Activated naive CD4-positive, alpha-beta T cell treated with Interleukin-2 at 50 U/mL for 16 hours (primary cell): ENCODE measurements at places on chromosomes 2 and 18.

GRCh38 chr2:71716697-71717624, 263.6 kb downstream of the DYSF start:
- DNase-seq: no peak

GRCh38 chr18:48122376-48122775, 191.9 kb upstream of the SMAD2 start:
- DNase-seq: no peak

DNA sequence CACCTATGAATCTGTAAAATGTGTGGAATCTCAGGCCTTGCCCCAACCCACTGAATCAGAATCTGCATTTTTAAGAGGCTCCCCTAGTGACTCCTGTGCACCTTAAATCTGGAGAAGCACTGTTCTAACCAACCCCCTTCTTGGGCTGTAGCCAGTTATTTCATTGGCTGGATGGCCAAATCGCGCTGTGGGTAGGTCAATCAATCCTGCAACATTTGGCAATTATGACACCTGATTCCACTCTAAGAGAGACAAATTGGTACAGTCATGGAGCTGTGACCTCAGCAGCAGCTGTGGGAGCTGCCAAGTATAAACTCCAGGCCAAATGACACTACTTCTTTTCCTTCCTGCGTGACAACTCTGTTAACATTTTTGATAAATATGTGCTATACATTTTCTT, 208.7 kb downstream of the CLIP4 start:
- DNase-seq: no peak

- DNase-seq: no peak
These were observed 3.7 kb upstream of the AFF3 start for GRCh38 chr2:100145893-100146656.

- DNase-seq: no peak
These were observed 17.9 kb upstream of the EHBP1 start for GRCh38 chr2:62687636-62688035.

GRCh38 chr18:25176518-25177042, 175.4 kb downstream of the ZNF521 start:
- no peak for DNase-seq

DNA sequence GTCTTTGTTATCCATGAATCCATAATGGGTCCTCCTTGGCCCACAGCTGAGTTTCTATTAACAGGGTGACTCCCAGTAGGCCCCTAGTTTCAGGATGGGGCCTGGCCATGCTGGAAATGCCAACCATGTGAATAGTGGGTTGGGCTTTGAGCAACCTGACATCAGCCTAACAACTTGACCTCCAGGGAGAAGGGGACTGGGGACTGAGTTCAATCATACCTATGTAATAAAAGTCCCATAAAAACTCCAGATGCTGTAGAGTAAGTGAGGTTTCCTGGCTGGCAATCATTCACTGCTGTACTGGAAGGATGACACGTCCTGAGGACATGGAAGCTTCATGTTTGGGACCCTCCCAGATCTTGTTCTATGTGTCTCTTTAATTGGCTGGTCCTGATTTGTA, 7.9 kb downstream of the REV1 start:
- DNase-seq: no peak

GRCh38 chr18:58862851-58863538, 1.7 kb upstream of the ZNF532 start:
- DNase-seq: no peak

GRCh38 chr2:96747061-96747617, 7.3 kb upstream of the LMAN2L start:
- no peak for DNase-seq

DNA sequence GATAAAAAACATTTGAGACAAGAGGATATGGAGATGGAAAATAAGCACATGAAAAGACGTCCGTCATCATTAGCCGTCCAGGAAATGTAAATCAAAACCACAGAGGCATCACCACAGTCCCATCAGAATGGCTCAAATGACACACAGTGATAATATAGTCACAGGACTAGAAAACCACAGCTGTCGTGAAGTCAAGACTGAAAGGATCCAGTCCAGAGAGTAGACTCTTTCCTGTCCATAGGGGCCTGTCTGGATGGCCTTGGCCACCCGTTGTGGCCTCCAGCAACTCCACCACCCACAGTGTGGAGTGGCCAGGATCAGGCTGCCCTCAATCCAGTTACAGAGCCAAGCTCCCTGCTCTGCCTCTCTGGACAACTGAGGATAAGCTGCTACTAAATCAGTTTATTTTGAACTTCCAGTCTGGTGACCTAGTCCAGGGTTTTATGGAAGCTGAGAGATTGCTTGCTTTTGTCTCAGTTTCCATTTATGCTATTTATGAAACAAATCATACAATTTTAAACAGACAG, 60.4 kb downstream of the RHOB start:
- no peak for DNase-seq

DNA sequence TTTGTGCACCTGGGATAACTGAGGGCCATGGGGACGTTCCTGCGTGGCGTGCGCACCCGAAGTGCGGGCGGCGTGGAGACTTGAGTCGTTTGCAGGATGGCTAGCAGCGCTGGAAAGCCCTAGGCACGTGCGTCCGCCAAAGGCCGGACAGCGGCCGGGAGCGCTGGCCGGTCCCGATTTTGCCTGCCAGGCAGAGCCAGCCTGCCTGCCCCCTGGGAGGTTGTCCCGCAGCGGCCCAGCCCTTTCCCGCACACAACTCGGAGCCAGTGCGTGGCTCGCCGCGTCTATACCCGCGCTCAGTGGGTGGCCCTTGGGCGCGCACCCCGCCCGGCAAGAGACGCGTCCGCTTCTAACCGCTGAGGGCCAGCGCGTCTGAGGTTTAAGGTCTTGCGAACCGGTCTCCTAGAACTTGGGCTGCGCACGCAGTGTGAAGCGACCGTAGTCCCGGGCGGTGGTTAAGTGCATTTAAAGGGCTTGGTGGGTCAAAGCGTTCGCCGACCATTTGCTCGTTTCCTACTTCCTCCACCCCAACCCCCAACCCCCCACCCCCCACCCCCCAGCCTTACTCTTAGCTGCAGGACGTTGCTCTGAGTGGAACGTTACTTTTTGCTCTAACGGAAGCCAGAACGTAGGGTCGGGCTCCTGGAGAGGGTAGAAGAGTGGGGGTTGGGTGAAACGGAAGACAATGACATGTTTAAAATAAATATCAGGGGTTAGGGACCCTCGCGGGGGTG, 627 bp downstream of the CDCA7 start:
- DNase-seq: peak; percentile 27

GRCh38 chr2:68414452-68414851, 49.4 kb downstream of the PLEK start:
- no peak for DNase-seq

GRCh38 chr2:86492048-86492453, 50.9 kb downstream of the KDM3A start:
- no peak for DNase-seq

DNA sequence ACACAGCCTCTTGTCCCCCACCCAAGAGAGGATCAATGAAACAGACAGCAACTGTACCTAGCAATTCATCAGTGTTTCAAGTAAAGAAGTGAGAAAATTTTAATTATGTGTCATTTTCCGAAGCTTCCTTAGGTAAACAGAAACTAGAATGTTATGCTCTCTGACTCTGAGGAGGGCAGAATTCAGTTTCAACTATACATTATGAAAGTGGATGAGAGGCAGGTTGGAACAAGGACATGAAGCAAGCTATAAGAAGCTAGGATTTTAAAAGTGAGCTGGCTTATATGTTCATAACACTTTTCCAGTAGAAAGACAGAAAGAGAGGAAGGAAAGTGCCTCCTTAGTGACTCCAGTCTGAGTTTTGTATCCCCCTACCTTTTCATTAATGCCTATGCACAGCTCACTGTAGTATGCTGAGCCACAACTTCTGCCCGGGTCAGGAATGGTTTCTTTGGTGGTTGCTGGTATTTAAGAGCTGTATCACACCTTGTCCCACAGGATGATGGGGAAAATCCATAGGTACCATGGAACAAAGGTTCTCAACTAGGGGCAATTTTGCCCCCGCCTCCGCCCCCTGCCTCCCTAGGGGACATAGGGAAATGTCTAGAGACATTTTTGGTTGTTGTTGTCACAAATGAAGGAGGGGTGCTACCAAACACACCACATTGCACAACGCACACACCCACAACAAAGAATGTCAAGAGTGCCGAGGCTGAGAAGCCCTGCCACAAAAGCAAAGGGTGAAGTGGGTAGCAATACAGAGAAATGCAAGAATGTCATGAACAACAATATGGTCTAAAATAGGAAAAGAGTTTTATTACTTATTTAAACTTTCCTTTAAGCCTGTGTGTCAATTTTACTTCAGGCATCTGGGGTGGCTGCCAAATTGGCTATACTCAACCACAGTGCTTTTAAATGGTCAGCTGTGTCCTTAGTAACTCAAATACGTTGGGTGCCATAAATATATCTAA, 161.0 kb upstream of the ZFP36L2 start:
- no peak for DNase-seq

GRCh38 chr2:68769586-68770270, 35.1 kb downstream of the ARHGAP25 start:
- no peak for DNase-seq

GRCh38 chr2:120745420-120746111, 9.9 kb downstream of the GLI2 start:
- no peak for DNase-seq
